ENCODE measurements at places on chromosomes 12 and 14. TPM values are rescaled to one million over a fixed set of nuclear protein-coding genes. Genes with fewer than 3 reads are reported as not detected.

GRCh38 chr14:67490196-67490595, 1.7 kb upstream of the TMEM229B start:
- no peak for DNase-seq

Gene ZDHHC22
- 0.10 TPM for total RNA-seq

Gene PTCSC3
- not detected for total RNA-seq

DNA sequence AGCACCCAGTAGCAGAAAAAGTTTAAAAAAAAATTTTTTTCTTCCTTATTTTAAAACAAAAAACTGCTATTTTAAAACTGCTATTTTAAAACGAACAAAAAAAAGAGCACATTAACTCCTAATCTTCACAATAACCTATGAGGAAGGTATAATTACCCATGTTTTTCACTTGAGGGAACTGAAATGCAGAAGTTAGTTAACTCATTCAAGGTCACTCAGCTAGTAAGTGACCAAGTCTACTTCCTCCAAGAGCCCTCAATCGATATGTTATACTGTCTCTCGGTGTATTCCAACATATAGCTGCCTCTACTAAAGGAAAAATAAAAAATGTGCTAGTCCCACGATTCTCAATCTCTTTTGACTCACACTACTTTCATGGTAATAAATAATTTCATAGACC, 7.8 kb downstream of the RPAP3 start:
- no peak for DNase-seq

- DNase-seq = no peak
Measured at GRCh38 chr12:193261-193660, 20.7 kb downstream of the SLC6A12 start.

- peak; percentile 11 for DNase-seq
Measured at GRCh38 chr14:90460136-90460535, 63.3 kb downstream of the CALM1 start.

DNA sequence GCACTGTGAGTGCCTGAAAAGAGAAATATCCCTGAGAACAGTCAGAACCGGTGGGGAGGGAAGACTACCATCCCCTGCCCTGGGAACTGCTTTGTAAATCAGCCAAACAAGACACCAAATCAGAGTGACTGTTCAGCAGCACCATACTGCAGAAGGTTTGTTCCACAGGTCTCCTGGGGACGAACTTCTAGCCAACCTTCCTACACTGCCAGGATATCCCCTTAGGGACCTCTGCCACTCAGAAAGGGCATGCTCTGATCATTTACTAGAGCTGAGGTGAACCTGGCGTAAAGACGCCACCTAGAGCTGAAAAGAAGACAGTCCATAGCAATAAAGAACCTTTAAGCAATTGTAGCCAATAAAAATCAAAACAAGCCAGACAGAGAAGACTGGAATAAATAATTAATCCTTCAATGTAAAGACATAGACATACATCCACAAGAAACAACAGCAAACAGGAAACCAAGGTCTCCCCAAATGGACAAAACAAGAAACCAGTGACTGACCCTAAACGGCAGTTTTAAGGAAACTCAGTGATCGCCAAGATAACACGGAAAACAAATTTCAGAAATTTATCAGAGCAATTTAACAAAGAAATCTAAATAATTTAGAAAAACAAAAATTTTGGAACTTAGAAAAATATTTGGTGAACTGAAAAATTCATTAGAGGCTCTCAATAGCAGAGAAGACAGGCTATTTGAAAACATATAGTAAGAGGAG, 228.1 kb upstream of the AMIGO2 start:
- DNase-seq = peak; percentile 73

- peak; percentile 98 for DNase-seq
Measured at GRCh38 chr12:122944605-122945592, 21.4 kb downstream of the ABCB9 start.

Gene PAWR
- total RNA-seq = 223 TPM

DNA sequence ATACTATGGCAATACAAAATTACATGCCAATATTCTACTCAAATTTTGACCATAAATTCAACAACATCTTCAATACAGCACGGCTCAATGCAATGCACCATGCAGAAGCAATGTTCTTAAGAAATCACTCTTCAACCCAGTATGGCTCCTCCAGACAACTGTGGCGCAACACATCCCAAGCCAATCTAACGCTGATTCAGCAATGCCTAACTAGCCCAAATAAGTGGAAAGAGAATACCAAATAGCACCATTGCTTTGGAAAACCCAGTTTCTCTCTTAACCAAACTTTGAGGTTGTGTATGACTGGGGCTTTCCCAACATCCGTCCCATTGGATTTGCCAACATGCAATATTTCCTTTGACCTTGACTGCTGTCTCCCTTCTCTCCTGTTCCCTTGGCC, 211.1 kb upstream of the TBX3 start:
- DNase-seq = no peak

Gene ARHGEF25
- 5.7 TPM for total RNA-seq

Gene LBHD2
- total RNA-seq = not detected

DNA sequence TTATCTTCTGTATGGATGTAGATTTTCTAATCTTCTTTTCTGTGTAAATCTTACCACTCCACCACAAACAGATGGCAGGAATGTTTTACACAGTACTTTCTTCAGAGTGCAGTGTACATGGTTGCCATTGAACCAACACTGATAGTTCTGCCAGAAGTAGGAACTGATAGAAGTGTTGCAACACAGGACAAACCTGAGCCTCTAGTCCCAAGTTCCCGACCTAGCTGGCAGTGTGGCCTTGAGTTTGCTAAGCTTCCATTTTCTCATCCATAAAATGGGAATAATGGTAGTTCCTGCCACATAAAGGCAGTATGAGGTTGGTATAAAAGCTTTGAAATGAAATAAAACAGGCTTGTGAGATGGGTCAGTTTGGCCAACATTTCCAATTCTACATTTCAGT, 50.8 kb upstream of the SAV1 start:
- no peak for DNase-seq

DNA sequence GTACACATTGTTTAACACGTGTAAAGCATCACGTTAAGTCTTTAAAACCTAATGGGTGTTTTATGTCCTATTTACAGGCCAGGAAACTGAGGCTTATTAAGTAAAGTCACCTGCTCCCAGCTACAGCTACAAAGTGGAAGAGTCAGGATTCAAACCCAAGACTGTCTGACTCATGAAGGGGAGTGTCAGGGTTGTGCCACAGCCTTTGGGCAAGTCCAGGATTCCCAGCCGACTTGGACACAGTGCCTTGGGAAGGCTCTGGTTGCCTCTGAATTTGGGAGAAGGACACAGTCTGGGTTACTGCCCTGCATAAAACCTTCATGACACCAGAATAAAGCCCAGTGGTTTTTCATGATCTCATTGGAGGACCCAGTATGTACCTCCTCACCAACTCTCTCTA, 7.3 kb downstream of the RNU4-2 start:
- no peak for DNase-seq

- no peak for DNase-seq
Measured at GRCh38 chr12:53709671-53710070, 17.6 kb downstream of the CALCOCO1 start.
